ENCODE measurements at places on chromosomes 13 and 19.
A peak's percentile ranks its signal among the peaks of the same experiment; 100 is the strongest.

DNA sequence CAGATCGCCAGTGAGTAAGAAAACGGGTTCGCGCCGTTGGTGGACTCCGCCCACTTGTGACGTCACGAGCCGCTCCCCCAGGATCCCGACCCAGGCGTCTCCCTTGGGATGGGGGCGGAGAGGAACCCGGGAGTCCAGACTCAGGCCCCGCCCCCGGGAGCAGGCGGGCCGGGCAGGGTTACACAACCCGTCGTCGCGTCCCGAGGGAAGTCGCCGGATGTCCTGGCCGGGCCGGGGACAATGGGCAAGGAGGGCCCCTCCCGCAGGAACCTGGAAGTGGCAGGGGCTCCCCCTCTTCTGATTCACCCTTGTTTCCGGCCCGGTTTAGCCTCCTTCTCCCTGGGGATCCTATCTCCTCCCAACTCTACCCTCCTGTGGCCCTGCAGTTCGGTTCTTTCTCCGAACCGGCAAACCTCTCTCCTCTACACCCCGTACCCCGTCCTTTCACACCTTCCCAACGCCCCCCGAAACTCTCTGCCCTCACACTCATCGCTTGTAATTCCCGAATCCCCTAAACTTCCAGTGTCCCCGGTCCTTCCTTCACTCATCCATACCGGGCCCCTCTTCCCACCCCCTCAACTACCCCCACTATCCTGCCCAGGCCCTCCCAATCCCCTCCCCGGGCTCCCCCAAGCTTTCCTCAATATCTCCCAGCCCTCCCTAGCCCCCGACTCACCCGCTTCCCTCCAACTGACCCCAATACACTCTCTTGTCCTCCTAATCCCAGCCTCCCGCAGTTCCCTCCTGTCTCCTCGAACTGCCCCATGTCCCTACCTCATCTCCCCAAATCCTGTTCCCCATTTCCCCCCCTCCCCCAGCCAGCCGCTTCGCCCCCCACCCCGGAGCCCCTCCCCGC lies 20.0 kb upstream of the ERCC1 start:
- peak; percentile 60 for DNase-seq

- DNase-seq, result no peak
Measured at GRCh38 chr13:87302931-87303330, 368.2 kb upstream of the SLITRK5 start.

GRCh38 chr13:33058776-33059327 lies 42.6 kb downstream of the KL start:
- no peak for DNase-seq

DNA sequence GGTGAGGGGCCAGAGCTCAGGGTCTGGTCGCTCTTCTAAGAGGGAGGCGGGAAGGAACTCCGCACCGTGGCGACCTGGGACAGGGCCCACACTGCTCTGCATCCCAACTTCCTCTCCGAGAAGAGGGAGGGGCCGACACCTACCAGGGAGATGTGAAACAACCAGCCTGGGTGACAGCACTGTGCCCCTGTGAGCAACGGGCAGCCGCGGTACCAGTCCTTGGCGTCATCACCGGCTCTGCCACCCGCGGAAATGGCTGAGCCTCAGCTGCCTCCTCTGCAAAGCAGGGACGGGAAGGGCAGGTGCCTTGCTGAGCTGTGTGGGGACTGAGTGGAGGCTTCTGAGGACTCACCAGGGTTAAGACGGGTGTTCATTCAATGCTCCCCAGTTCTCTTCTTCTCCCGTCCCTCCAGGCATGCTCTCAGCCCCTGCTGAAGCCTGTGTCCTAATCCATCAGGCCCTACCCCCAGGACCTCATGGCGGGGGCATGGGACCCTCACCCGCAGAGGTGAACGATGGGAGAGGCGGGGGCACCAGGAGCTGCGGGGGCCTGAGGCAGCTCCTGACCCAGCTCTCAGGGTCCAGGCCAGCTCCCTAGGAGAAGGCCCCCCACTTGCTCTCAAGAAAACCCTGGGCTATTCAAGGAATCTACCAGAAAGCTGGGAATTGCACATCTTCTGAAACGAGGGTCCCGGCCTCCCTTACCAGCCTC lies 9.3 kb downstream of the ZNF787 start:
- no peak for DNase-seq

DNA sequence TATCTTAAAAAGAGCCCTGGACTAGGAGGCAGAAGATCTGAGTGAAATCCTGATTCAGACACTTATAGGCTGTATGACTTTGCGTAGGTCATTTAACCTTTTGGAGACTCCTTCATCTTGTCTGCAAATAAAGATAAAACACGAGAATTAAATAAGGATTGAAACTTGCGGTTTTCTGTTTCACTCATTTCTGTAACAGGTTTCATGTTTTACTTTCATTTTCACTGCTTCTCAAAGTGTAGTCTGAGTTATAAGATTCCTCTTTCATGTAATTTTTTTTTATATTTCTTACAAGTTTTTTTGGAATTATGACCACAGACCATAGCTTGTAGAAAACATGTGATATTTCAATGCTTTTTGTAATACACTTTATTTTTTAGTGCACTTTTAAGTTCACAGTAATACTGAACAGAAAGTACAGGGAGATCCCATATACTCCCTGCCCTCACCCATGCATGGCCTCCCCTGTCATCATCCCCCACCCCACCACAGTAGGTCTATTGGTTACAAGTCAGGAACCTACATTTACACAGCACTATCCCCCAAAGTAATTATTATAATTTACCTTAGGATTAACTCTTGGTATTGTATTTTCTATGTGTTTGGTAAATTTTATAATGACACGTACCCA lies 174.6 kb downstream of the ITGBL1 start:
- DNase-seq, result no peak

Data from fibroblast of skin of left biceps (primary cell).